ENCODE measurements at places on chromosomes 6 and 20.

DNA sequence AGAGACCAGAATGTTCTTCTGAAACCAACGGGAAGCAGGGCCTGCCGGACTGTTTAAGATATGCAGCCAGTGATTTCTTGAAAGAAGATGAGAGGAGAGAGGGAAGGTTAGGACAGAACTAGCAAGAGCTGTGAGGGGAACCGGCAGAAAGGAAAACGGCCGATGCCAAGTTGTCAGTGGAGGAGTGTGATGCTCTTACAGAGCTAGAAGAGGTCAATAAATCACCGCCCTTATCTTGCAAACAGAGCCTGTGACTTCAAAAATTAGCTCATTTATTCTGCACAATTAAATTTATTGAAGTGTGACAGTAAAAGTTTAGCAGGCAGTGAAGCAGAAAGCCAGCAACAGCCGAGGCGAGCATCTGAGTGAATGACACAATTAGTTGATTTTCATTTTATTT is 509.5 kb upstream of the ID4 start:
- no peak for DNase-seq

DNA sequence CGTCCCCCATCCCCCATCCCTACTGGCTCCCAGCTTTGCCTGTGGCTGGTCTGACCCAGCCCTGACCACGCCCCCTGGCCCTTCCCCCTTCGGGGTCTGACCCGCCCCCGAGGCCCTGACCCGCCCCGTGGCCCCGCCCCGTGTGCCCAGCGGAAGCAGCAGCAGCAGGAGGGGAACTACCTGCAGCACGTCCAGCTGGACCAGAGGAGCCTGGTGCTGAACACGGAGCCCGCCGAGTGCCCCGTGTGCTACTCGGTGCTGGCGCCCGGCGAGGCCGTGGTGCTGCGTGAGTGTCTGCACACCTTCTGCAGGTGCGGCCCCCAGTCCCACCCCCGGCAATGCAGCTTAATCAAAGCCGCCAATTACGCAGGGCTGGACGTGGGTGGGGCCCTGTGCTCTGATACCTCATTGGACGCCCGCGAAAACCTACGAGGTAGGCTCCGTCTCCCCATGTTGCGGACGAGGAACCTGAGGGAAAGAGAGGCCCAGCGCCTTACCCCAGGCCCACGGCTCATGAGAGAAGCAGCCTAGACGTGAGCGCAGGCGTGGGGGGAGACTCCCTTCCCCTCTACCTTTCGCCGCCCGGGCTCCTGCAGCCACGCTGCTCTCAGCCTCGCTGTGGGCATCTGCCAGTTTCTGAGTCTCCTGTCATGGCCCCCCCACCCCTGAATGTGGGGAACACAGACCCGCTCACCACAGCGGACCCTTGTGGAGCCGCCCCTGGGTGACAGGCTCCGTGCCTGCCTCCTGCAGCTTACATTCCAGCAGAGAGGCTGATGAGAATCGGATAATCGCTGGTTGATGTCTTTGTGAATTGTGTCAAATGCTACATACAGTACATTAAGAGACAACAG is 12.8 kb downstream of the RBCK1 start:
- DNase-seq, result no peak

DNA sequence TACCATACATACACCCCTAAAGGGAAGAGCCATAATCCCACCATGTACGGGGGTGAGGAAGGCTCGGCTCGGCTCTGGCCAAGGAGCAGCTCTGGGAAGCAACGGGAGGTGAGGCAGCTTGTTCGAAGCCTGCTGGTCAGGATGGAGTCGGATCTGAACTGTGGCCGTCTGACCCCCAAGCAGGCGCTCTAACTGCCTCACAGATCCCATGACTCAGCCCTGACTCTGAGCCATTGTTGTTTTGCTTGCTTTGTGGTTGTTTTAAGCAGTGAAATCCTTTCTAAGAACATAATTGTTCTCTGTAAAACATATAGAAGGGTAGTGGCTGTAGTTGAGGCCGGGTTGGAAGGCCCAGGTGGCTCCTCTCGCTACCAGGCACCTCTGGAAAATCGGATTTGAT is 10.9 kb downstream of the C6orf132 start:
- no peak for DNase-seq

- DNase-seq, result no peak
Observed at GRCh38 chr6:143468026-143468425, 17.4 kb downstream of the PEX3 start.

DNA sequence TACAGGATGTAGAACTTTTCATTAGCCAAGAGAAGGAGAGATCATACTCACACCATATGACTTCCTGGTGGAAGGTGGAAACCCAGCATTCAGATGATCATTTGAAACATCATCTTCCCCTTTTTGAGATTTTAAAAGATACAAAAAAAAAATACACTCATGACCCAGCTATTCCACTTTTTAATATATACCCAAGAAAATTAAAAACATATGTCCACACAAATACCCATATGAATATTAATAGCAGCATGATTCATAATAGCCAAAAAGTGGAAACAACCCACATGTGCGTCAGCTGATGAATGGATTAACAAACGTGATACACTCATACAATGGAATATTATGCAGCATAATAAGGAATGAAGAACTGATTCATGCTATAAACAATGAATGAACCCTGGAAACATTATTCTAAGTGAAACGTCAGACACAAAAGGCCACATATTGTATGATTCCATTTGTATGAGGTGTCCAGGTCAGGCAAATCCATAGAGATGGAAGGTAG is 130.0 kb upstream of the SGK1 start:
- no peak for DNase-seq

DNA sequence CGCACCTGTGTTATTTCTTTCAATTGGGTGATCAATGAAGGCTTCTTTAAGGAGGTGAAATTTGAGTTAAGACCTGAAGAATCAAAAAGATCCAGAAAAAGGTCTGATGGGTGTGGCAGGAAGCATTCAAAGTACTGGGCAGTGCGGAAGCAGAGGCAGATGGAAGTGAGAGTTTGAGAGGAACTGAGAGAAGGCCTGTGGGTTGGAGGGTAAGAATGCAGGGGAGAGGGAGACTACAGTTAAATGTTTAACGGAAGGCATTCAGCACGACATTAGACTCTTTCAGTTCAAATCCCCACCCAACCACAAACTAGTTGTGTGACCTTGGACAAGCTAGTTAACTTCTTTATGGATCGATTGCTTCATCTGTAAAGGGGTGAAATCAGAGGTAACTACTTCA is 50.5 kb upstream of the GCM1 start:
- no peak for DNase-seq

- DNase-seq, result no peak
Observed at GRCh38 chr6:69261010-69261409, 535.8 kb downstream of the LMBRD1 start.

DNA sequence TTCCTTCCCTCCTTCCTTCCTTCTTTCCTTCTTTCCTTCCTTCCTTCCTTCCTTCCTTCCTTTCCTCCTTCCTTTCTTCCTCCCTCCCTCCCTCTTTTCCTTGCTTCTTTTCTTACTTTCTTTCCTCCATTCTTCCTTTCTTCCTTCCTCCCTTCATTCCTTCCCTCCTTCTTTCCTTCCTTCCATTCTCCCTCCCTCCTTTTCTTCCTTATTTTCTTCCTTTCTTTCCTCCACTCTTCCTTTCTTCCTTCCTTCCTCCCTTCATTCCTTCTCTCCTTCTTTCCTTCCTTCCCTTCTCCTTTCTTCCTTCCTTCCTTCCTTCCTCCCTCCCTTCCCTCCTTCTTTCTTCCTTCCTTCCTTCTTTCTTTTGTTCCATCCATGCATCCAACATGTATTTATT is 35.1 kb upstream of the EDN3 start:
- DNase-seq, result no peak

GRCh38 chr6:170404036-170404435 is 97.5 kb downstream of the FAM120B start:
- DNase-seq, result no peak

GRCh38 chr6:157432231-157432891 is 51.4 kb downstream of the ZDHHC14 start:
- no peak for DNase-seq

DNA sequence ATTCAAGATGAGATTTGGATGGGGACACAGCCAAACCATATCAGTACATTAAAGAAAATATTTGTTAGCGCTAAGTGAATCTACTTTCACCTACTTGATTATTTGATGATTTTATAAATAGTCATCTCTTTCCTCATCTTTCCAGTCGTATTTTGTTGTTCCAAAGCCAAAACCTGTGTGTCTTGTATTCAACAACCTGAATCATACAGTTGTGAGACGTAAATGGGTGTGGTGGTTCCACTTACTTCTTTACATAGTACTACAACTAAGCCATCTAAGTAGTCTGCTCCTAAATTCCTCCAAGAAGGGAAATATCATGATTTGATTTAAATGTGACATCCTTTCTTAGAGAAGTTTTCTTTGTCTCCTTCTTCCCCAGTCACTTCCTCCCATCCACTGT is 132.8 kb downstream of the ESR1 start:
- DNase-seq, result no peak

DNA sequence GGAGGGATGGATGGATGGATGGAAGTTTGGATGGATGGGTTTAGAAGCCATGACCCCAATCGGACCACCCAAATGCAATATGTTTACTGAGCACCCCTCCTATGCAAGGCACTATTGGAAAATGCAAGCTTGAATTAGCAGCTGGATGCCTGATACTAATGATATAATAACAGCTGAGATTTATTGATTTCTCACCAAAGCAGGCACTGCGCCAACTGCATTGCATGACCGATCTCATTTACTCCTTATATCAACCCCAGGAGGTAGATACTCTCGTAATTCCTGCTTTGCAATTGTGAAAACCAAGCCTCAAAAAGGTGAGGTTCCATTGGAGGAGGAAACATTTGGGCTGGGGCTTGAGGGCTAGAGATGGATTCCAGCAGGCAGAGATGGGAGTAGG is 89.7 kb downstream of the KCNB1 start:
- DNase-seq, result no peak

- no peak for DNase-seq
Observed at GRCh38 chr20:54920491-54920890, 445.1 kb downstream of the DOK5 start.

DNA sequence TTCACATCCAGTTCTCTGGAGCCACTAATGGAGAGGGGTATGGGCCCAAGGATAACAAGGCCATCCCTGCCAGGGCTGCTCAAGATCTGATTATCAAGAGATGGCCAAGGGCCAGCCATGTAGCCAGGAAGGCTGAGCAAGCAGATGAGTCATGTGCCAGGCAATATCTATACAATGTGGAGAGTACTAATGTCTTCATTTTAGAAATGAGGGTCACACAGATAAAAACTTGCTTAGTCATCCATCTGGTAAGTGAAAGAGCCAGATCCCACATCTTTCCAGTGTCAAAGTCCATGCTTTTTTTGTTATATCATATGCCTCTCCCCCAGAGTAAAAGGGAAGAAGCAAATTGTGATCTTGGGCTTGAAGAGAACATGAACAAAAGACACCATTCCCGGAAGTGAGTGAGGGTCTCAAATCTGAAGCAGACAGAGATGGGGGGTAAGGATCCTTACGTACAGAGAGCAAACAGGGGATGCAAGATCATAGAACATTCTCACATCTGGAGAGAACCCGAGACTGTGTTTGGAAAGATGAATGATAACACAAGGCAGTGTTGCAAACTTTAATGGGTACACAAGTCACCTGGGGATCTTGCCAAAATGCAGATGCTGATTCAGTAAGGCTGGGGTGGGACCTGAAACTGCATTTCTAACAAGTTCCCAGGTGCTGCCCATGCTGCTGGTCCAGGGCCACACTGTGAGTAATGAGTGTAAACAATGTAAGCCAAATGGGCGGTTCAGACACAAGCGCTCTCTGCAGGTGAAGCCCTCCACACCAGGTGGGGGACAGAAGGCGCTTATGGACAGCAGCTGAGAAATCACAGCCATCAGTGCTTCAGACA is 20.0 kb upstream of the GSTA3 start:
- no peak for DNase-seq
